Chondrocyte (in vitro differentiated cells): ENCODE measurements at places on chromosomes 1 and 21. TPM values are rescaled to one million over a fixed set of nuclear protein-coding genes. Genes with fewer than 3 reads are reported as not detected.

OLFML3 gene
- 33.1 to 44.2 TPM (median 34.9 TPM) in 3 replicates for total RNA-seq

PSEN2 gene
- total RNA-seq, result 14.5 to 21.0 TPM (median 19.5 TPM) in 3 replicates

- H3K4me3 ChIP-seq, result no peak overlapping the region
- no peak for DNase-seq
- H3K36me3 ChIP-seq, result no peaks in the 10 kb centered on the region
- H3K27ac ChIP-seq, result peak overlapping the region; percentile 98
- H3K27me3 ChIP-seq, result no peaks in the 10 kb centered on the region
Measured at GRCh38 chr1:21149430-21149854, 27.3 kb downstream of the EIF4G3 start.

DNA sequence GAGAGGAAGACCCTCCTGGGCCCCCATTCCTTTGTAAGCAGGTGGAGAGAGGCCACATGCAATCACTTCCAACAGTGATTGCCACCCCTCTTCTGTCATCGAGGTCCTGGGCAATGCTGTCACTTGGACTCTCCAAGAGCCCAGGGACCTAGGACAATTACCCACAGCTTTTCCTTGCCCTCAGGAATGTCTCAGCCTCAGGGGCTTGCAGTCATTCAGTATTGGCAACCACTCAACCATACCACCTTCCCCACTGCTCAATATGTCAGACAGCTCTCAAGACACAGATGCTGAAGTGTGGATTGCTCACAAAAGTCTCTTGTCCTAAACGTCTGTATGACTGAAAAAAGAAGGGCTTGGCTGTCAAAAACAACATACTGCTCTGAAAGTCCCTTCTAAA is 87.8 kb downstream of the PTPN14 start:
- H3K27me3 ChIP-seq, result no peaks in the 10 kb centered on the region
- H3K36me3 ChIP-seq, result peaks cover 7% of the 10 kb centered on the region
- no peak overlapping the region for H3K4me3 ChIP-seq
- peaks cover 62% of the 10 kb centered on the region for H3K4me1 ChIP-seq
- H3K27ac ChIP-seq, result peak overlapping the region; percentile 69

F3 gene
- total RNA-seq, result 4.5 to 6.5 TPM (median 6.3 TPM) in 3 replicates

RPL11 gene
- total RNA-seq, result 485 to 589 TPM (median 492 TPM) in 3 replicates

DNA sequence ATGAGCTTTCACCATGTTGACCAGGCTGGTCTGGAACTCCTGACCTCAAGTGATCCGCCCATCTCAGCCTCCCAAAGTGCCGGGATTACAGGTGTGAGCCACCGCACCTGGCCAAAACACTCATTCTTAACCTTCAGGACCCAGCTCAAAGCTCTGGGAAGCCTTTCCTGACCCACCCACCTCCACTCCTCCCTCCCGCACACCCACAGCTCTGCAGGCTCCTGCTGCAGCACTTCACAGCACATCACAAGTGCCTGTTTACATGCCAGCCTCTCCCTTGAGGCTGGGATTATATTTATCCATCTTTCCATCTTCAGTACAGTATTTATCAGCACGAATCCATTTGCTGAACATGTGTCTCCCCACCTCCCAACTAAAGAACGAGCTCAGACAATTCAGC is 14.9 kb downstream of the SLC9A1 start:
- no peaks in the 10 kb centered on the region for H3K27me3 ChIP-seq
- H3K4me1 ChIP-seq, result peaks cover 70% of the 10 kb centered on the region
- no peak overlapping the region for H3K27ac ChIP-seq
